Activated naive CD8-positive, alpha-beta T cell treated with anti-CD3 and anti-CD28 coated beads for 36 hours (primary cell): ENCODE measurements at places on chromosomes 6 and 20.

DNA sequence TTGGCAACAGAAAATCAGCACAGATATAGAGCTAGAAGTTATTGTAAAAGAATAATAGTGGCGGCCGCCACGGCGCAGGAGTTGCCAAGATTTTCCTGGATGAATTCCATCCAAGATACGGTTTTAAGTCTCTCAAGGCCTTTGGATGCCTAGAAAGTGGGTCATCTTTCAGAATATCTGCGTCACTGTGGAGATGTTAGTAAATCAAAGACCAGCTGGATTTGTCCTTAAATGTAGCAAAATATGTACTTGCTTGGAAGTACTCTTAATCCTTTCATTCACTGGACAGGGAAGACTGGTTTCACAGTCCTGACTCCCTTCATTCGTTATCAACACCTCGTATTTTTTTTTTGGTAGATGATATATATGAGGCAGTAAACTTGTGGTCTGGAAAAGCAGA, 83.0 kb downstream of the SLC22A3 start:
- no peak for DNase-seq

DNA sequence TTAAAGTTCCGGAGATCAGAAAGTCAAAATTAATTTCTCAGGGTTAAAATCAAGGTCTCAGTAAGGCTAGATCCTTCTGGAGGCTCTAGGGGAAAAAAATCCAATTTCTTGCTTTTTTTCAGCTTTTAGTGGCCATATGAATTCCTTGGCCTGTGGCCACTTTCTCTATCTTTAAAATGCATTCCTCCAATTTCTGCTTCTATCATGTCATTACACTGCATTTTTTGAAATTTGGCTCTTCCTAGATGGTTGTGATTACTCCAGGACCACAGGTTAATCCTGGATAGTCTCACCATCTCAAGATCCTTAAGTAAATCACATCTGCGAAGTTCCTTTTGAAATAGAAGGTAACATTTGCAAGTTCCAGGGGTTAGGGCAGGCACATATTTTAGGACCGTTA, 1294.9 kb upstream of the CITED2 start:
- DNase-seq, result no peak

- DNase-seq, result no peak
Measured at GRCh38 chr6:6970851-6971250, 136.9 kb upstream of the RREB1 start.

- DNase-seq, result no peak
Measured at GRCh38 chr6:147058786-147059385, 145.3 kb upstream of the STXBP5 start.

GRCh38 chr6:124719913-124720312, 242.3 kb upstream of the RNF217 start:
- DNase-seq, result no peak

DNA sequence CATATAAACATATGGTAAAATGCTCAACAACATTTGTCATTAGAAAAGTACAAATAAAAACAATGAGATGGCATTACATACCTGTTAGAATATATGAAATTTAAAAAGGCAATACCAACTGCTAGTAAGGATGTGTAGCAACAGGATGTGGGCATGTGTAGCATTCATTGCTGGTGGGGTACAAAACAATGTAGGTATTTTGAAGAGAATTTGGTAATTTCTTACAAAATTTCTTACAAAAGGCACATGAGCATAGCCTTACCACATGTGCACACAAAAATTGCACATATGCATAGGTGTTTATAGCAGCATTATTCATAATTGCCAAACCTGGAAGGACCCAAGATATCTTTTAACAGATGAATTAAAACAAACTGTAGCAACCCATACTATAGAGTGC, 1355.1 kb upstream of the CITED2 start:
- no peak for DNase-seq

GRCh38 chr6:157879873-157880254, 56.8 kb downstream of the SNX9 start:
- no peak for DNase-seq

GRCh38 chr6:37966801-37967200, 147.3 kb downstream of the ZFAND3 start:
- DNase-seq, result no peak

DNA sequence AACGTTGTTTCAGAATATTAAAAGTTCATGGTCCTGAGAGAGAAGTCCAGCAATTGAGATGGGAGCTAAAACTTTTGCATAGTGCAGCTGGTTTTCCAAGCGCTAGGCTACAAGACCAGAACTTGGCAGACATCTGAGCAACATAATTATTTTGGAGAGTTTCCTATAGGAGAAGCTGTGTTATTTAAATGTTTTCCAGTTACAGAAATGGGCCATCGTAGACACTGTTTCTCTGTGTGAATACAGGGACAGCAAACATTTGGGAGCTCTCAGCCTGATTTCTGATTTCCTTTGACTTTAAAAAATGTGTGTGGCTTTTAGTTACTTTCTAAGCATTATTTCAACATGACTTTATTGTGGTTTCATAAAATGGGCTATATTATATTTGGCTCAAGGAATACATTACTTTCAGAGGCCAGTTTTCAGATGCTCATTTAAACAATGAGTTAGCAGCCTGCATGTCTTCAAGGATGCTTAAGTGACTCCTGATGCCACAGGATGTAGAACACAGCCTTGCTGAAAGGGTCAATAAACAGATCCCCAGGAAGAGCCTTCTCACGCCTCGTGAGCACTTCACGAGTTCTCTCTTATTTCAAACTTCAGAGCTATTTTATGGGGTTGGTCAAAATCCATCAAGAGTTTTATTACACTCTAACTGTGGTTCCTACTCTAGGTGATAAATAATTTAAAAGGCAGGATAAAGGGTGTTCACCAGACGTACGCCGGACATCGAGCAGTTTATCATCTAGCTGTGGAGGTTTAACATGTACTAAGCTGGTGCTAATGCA, 193.8 kb downstream of the SMOC2 start:
- DNase-seq, result no peak

DNA sequence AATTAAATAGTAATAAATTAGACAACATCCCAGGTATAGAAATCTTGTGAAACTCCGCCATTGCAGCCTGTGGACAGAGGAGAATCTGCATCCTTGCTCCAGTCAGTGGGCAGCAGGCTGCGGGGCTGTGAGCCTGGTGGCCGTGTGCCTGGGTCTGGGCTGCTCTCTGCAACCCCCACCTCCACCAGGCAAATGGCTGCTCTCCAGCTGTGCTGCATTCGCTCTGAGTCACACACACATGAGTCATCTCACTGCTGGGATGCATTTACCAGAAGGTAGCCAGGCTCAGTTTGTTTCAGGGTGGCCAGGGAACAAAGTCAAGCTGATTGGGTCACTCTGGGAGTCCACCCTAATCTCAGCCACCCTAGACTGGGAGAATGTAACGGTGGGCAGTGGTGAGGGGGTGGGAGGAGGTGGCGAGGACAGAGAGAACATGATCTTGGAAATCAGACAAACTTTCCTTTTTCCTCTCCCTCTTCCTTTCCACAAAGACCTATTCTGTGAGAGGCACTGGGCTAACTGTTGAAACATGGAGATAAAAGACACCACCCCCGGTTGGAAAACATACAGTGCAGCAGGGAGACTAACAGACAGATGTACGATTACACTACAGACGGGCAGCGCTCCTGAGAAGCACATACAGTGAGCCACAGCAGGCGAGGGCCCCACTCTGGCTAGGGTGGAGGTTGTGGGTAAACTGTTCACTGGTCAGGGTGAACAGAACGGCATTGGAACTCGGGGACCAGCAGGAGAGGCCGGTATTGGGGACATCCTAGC, 59.2 kb downstream of the TRAM2 start:
- peak; percentile 38 for DNase-seq

DNA sequence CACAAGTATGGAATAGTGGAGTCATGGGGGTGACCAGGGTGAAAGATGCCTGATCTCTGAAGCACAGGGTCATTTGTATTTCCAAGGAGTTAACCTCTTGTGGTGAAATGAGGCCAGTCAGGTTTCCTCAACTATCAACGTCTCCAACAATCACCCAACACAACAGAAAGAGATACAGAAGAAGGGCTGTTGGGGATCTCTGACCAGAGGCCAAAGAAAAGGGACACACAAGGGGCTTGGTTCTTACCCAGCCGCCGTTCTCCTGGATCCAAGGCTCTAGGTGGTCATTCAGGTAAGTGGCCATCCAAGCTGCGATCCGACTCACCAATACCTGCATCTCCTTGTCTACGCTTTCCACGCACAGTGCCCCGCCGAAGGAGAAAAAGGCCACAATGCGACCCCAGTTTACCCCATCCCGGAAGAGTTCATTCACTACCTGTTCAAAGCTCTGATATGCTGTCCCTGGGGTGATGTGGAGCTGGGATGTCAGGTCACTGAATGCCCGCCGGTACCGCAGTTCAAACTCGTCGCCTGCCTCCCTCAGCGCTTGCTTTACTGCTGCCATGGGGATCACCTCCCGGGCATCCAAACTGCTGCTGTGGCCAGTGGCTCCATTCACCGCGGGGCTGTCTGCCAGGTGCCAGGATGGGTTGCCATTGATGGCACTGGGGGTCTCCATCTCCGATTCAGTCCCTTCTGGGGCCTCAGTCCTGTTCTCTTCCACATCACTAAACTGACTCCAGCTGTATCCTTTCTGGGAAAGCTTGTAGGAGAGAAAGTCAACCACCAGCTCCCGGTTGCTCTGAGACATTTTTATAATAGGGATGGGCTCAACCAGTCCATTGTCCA, 1.0 kb downstream of the BCL2L1 start:
- DNase-seq, result peak; percentile 34

- no peak for DNase-seq
Measured at GRCh38 chr6:52531834-52532233, 45.0 kb downstream of the TRAM2 start.

GRCh38 chr6:168632694-168633093, 191.7 kb downstream of the SMOC2 start:
- DNase-seq, result no peak

GRCh38 chr6:168826726-168827585, 386.0 kb downstream of the SMOC2 start:
- DNase-seq, result no peak

GRCh38 chr20:37392441-37393195, 46.7 kb downstream of the SRC start:
- peak; percentile 39 for DNase-seq

DNA sequence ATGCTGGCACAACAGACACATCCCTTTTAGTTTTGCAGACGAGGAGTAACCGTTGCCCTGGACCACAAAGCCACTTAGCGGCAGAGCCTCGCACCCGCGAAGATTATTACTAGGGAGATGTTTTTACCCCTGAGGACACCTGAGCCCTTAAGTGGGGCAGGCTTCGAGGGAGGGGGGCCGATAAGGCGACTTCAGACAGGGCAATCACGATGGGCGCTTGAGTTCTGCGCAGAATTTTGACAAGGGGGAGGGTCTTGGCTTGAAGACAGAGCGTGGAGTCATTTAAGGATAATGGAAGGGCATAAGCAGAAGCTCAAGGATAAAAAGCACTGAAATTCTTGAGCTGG, 650 bp upstream of the TTK start:
- no peak for DNase-seq

DNA sequence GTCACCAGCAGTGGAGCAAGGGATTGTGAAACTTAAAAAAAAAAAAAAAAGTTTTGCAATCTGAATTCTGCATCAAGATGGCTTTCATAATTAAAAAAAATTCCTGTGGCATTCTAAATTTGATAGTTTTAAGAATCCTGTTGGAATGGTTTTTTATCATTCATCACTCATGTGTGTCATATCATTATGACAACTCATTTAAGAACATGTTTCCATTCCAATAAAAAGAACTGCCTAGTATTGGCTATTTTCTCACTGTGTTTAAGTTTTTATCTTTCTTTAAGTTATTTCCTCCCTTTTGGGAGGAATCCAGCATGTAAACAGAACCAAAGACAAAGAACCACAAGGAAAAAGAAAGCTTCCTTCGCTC, 26.2 kb upstream of the RHAG start:
- no peak for DNase-seq

- peak; percentile 3 for DNase-seq
Measured at GRCh38 chr6:70312165-70312745, 9.4 kb upstream of the COL9A1 start.

DNA sequence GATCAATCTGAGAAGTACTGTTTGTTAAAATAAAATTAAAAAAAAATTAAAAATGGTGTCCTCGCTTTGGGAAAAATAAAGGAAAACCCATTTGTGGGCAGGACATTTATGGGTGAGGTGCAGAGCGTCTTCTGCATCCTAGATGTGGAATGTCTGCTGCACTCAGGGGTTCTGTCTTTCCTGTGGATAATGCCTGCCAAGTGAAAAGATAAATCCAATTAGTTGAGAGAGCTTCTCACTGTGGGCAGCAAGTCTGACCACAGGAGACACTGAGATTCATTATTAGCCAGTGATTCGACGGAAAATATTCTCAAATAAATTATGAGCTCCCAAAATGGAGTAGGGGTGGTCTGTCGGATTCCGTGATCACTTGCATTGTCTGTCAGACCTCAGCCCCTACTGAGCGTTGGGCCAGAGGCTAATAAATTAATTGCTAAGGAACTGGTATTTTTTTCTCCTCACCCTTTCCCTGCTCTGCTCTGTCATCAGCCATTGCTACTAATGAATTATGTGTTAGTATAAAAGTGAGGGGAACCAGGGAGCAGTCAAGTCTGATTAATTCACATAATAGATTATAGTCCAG, 10.0 kb downstream of the GMPR start:
- DNase-seq, result no peak

GRCh38 chr6:149608381-149608982, 40.0 kb downstream of the KATNA1 start:
- DNase-seq, result no peak

- DNase-seq, result no peak
Measured at GRCh38 chr6:53312355-53312754, 36.4 kb downstream of the ELOVL5 start.

GRCh38 chr6:142913036-142913510, 31.9 kb downstream of the HIVEP2 start:
- peak; percentile 40 for DNase-seq

DNA sequence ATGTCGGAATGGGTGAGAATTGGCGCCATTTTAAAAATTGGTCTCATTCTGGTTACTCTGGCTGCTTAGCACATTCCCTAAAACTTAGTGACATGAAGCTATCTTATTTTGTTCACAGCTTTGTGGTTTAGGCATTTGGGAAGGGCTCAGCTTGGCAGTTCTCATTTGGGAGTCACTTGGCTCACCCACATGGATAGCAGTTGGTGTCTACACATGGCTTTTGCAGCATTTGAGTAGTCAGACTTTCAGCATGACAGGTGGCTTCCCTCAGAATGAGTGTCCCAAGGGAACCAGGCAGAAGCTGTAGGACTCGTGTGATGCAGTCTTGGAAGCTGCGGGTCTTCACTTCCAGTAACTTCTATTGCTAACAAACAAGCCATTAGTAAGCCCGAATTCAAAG, 64.6 kb downstream of the UST start:
- DNase-seq, result no peak

DNA sequence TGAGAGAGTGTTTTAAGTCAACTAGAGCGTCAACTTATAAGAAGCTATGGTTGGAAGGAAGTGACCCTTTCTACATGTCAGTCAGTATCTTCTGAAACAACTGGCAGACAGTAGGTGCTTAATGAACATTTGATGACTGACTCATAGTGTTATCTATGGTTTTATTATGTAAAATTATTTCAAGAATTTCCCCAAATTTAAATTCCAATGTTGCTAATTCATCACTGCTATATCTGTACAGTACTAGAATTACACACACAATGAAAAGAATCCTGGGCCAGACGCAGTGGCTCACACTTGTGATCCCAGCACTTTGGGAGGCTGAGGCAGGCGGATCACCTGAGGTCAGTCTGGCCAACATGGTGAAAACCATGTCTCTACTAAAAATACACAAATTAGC, 721.4 kb upstream of the FLRT3 start:
- DNase-seq, result no peak

GRCh38 chr6:44735630-44735963, 348.1 kb downstream of the CDC5L start:
- DNase-seq, result peak; percentile 62

- DNase-seq, result no peak
Measured at GRCh38 chr6:112409311-112409710, 62.2 kb downstream of the RFPL4B start.
